ENCODE measurements at places on chromosomes 7 and 10.

DNA sequence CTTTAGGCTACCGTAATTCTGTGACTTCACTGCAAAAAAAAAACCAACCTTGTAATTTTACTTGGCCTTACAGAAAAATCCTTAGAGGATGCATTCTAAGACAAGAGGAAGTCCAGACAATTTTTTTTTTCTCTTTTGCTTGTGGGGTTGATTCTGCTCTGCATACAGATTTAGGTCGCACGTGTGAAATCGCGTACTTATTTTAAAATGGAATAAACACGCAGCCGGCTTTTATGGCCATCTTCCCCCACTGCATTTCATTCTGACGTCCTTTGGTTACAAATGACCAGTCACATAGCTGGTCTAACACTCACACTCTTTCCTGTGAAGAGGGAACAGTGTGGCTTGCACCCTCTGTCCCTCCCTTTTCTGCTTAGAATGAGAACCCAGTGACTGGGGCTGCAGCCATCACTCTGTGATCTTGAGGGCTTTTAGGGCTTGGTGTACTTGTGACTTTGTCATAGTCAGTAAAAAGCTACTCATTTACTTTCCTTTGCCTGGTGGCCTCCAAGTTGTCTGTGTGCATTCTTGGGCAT, 63.6 kb upstream of the CARD11 start:
- DNase-seq = no peak

DNA sequence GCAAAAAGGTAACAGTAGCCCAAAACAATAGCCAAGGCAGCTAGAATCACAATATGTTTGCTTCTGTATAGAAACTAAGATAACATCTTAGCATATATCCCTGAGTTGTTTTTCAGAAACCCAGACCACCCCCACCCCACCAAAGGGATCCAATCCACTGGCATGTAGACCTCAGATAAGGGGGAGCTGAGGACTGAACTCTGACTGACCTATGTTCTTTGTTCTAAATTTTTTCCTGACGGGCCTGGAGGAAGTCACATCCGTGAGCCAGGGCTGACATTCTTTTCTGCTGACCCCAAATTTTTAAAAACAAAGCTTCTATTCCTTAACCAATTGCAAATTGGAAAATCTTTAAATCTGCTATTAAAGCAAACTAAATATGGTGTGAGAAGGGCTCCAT, 493.9 kb upstream of the IGFBP3 start:
- no peak for DNase-seq

DNA sequence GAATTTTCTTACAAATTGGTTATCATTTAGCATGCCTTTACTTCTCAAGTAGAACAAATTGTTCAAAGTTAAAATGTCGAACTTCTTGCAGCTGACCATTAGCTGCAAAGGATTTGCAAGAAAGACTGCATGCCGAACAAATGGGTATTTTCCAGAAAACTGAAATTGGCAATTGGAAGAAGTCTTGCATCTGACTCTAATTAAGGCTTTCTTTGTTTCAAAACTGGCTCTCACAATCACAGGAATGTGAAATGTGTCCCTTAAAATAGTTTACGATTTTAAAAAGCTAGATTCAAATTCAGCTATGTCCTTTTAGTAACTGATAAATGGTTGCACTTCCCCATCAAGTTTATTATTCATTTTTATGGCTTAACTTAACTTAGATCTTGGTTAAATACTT, 207.9 kb downstream of the ARL4A start:
- DNase-seq = no peak

DNA sequence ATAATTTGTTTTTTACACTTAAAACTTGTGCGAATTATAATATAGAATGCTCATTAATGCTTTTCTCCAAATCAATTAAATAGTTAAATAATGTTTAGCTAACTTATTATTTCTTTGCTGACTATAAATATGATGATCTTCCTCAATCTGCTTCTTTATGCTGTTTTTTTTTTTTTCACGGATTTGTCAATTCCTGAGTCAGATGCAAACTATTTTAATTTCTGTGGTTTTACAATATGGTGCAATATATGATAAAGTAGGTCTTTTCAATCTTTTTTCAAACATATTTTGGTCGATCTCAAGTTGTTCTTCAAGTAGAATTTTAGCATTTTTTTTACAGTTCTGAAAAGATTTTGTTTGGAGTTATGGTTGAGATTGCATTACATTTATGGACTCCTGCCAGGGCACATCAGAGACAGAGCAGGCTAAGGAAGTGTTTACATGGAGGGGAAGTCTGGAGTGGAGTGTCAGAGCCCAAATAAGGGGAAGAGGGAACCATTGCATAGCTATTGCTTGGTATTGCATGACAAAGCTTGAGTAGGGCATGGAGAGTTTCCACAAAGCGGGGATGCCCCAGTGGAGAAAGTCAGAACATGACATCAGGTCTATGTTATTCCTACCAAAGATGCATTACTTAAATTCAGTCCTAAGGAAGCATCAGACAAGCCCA, 204.4 kb downstream of the OTUD1 start:
- peak; percentile 37 for DNase-seq

- DNase-seq = no peak
Measured at GRCh38 chr10:47139121-47139520, 160.9 kb upstream of the GDF10 start.

DNA sequence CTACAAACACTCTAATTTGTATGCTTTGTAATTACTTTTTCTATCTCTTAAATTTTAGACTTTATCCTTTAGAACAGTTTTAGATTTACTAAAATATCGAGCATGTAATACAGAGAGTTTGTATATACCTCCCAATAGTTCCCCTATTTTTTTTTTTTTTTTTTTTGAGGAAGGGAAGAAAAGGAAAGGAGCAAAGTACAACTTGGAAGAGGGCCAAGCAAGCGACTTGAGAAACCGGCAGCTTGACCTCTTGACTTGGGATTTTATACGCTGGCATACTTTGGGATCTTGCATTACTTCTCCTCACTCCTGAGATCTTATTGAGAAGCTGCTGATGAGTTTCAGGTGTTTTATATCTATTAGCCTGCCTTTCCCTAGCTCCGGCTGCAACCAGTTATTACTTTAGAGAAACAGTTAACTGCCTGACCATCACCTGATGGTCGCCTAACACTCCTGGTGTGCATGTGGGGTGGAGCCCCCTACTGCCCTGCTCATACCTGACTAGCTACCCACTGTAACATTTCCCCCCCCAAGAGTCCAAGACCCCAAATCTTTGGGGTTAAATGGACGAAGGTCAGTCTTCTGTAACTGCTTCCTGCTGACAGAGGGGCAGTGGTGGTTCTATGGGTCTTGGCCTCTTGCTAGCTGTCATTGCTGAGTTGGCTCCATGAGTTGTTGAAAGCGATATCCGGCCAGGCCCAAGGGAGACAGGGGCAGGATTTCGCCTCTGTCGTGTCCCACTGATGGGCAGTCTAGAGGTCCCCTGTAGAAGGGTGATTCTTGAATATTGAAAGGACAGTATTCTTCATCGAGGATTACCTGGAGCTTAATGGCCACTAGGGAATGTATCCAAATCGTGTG, 28.5 kb downstream of the MKLN1 start:
- no peak for DNase-seq

GRCh38 chr10:100382553-100382952, 35.5 kb downstream of the SCD start:
- no peak for DNase-seq

- no peak for DNase-seq
Measured at GRCh38 chr7:91165846-91166230, 98.4 kb upstream of the FZD1 start.

DNA sequence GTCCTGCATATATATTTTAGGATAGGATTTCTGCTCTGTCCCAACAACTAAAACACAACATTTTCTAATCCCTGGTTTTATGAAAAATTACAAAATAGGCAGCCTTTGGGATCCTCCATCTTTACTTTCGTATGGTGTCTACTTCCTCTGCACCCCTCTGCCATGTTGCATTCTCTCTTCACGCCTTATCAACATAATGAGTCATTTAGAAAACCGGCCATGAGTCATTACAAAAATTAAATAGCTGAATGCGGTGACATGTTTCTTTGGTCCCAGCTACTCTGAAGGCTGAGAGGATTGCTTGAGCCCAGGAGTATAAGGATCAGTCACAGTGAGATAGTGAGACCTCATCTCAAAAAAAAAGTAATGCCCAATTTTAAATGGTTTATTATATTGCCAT, 148.1 kb upstream of the CELF2 start:
- no peak for DNase-seq

DNA sequence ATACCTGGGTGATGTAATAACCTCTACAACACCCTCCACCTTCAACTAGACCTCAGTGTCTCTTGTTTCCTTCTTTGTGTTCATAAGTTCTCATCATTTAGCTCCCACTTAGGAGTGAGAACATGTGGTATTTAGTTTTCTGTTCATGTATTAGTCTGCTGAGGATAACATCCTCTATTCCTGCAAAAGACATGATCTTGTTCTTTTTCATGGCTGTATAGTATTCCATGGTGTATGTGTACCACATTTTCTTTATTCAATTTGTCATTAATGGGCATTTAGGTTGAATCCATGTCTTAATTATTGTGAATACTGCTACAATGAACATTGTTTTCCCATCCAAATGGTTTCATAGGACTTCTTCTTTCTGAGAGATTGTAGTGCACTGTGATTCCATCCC, 135.7 kb downstream of the MBL2 start:
- no peak for DNase-seq

DNA sequence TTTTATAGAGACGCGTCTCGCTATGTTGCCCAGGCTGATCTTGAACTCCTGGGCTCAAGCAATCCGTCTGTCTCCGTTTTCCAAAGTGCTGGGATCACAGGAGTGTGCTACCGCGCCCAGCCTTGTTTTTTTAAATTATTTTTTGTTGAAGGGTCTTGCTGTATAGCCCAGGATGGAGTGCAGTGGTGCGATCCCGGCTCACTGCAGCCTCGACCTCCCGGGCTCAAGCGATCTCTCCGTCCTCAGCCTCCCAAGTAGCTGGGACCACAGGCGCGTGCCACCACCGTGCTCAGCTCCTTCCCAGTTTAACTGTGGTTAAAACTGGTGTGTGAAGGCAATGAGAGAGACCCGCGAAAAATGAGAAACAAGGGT, 11.0 kb upstream of the HNRNPF start:
- DNase-seq = no peak

- DNase-seq = peak; percentile 93
Measured at GRCh38 chr7:140889645-140890044, 35.1 kb downstream of the BRAF start.

DNA sequence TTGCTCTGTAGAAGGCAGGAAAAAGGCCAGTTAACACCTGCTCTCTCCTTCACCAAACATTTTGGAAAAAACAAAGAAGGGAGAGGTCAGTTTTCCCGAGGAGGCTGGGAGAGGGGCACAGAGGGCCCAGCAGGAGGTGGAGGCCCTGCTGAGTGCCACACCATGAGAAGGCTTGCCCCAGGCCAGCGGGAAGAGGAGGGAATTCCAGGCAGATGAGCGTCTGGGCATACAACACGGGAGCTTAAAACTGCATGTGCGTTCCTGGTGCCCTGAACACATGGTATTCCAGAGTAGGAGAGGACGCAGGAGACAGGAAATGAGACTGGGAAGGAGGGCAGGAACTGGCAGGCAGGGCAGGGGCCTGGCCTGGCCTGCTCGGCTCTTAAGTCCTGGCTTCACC, 182.4 kb downstream of the CCDC3 start:
- DNase-seq = no peak

DNA sequence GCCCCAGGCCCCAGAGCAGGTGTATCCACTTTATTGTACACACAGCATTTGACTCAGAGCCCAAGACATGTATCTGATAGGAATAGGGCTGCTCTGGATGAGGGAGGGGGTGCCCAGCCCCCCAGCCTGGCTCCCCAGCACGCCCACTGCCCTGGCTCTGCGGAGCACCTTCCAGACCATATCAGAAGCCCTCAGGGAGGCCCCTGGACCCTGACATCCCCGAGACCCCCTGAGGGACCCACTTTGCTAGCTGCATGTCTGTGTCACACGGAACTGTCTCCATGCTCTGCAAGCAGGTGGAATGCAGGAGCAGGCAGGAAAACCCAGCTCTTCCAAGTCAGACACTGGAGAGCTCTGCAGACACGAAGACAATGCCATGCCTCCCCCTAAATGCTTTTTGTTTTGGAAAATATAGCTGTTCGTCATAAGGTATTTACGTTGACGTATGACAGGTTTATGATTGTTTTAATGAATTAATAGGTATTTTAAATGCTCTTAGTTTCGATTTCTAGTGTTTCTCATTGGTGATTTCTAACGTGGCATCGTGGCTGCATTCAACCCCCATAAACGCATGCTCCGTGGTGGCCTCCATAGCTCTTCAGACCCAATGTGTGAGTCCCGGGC, 92.8 kb upstream of the INSIG1 start:
- DNase-seq = no peak

- DNase-seq = no peak
Measured at GRCh38 chr7:94133460-94133859, 129.3 kb upstream of the BET1 start.

GRCh38 chr10:34981844-34982243, 108.3 kb downstream of the CUL2 start:
- DNase-seq = no peak

GRCh38 chr10:93267521-93267920, 193.8 kb downstream of the CYP26A1 start:
- no peak for DNase-seq

DNA sequence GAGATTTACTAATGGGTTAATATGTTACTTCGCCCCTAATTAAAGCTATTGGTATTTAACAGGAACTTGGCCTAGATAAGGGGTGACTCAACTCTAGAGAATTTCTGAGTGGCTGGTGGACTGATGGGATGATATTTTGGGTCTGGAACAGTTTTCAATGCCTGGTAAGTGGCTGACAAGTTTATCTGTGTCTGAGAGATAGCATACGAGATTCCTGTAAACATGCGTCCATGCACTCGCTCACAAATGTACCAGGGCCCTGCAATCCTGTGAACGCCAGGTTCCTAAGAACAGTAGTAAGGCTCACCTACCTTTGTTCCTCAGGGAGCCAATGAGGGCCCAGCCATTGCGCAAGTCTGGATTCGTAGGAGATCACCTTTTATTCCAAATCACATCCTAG, 683.8 kb upstream of the ANKRD30A start:
- DNase-seq = no peak

GRCh38 chr7:155136619-155137243, 66.6 kb downstream of the HTR5A start:
- DNase-seq = no peak

DNA sequence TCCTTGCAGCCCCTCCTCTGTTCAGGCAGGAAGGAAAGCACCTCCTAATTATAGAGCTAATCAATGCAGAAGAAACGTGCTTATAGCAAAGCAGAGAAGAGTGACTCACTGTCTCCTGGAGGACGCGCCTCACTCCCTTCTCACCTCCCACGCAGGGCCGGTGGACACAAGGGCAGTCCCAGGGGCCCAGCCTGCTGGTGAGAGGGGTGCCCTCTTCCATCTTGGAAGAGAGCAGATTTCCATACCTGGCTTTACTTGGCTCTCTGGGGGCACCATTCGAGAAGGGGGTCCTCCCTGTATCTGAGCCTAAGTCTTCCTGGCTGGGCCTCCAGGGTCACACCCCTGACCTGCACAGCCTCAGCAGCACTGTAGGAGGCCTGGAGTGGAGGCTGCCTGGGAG, 55.8 kb downstream of the RASGEF1A start:
- DNase-seq = no peak

DNA sequence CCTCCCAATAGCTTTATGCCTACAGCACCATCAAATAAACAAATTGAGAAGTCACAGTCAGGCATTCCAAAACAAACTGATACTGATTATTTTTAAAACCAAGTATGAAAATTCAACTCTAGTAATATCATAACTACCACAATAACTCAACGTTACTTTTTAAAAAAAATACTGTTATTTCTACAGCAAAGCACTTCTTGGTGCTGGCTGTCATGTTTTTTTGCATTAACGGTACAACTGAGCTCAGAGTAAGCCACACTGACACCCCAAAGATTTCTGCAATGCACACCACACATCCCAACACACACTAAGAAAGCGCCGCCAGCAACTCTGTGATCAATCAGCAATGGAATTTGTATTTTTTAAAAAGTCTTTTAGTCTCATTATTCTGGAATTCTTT, 113.6 kb downstream of the RNF32 start:
- no peak for DNase-seq
